ENCODE measurements at places on chromosomes 12 and 14. TPM values are rescaled to one million over a fixed set of nuclear protein-coding genes. Genes with fewer than 3 reads are reported as not detected.

The POU6F1 gene
- 2.5 TPM for total RNA-seq

The BEGAIN gene
- total RNA-seq, result not detected

The TPPP2 gene
- not detected for total RNA-seq

The CHURC1 gene
- 87.4 TPM for total RNA-seq

Data from regular cardiac myocyte (primary cell).